ENCODE measurements at places on chromosomes 1 and 21.

DNA sequence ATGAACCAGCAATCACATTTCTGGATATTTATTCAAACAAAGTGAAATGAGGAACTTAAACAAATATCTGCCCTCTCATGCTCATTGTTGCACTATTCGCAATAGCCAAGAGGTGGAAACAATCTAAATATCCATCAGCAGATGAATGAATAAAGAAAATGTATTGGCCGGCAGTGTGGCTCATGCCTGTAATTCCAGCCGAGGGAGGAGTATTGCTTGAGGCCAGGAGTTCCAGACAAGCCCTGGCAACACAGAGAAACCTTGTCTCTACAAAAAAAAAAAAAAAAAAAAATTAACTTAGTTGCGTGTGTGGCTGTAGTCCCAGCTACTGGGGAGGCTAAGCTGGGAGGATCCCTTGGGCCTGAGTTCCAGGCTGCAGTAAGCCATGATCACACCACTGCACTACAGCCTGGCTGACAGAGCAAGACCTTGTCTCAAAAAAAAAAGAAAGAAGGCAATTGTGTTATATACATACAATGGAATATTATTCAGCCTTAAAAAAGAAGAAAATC lies 191.4 kb downstream of the AKT3 start:
- DNase-seq, result no peak

- no peak for DNase-seq
Observed at GRCh38 chr1:61046434-61046833, 35.9 kb upstream of the NFIA start.

DNA sequence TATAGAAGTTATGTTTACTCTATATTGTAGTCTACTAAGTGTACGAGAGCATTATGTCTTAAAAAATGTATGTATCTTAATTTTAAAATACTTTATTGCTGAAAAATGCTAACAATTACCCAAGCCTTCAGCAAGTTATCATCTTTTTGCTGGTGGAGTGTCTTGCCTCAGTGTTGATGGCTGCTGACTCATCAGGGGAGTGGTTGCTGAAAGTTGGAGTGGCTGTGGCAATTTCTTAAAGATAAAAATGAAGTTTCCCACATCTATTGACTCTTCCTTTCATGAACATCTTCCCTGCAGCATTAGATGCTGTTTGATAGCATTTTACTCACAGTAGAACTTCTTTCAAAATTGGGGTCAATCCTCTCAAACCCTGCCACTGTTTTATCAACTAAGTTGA lies 95.8 kb downstream of the CDC7 start:
- no peak for DNase-seq

- no peak for DNase-seq
Observed at GRCh38 chr21:43816611-43817071, 27.3 kb downstream of the RRP1 start.

DNA sequence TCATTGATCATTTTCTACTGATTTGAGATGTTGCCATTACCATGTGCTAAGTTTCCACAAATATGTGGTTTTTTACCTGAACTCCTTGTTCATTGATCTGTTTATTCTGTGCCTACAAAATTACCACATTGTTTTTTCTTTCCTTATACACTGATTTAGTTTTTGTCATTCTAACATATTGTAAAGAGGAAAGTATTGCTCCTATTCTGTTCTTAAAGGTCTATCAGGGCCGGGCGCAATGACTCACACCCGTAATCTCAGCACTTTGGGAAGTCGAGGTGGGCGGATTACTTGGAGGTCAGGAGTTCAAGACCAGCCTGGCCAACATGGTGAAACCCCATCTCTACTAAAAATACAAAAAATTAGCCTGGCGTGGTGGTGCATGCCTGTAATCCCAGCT lies 75.1 kb downstream of the CAMTA1 start:
- no peak for DNase-seq

GRCh38 chr21:42780617-42781016 lies 98.7 kb downstream of the WDR4 start:
- DNase-seq, result no peak

GRCh38 chr1:169697755-169698154 lies 13.7 kb downstream of the SELL start:
- DNase-seq, result no peak

DNA sequence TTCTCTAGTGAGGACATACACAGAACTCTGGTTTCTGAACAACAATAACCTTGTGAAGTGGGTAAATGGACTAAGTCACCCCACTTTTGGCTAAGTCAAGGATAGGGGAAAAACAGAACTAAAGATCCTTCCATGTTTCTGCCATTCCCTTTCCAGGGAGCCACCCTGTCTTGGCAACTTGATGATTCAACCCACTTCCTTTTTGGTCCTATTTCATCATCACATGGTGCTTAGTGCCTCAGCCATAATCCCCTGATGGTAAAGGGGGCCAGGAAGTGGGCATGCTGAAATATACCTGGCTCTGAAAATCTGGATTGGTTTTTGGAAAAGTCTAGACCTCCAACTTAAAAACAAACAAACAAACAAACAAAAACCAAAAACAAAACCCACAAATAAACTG lies 206.4 kb upstream of the FOXD3 start:
- no peak for DNase-seq

GRCh38 chr1:1117469-1117831 lies 1.6 kb upstream of the C1orf159 start:
- no peak for DNase-seq

DNA sequence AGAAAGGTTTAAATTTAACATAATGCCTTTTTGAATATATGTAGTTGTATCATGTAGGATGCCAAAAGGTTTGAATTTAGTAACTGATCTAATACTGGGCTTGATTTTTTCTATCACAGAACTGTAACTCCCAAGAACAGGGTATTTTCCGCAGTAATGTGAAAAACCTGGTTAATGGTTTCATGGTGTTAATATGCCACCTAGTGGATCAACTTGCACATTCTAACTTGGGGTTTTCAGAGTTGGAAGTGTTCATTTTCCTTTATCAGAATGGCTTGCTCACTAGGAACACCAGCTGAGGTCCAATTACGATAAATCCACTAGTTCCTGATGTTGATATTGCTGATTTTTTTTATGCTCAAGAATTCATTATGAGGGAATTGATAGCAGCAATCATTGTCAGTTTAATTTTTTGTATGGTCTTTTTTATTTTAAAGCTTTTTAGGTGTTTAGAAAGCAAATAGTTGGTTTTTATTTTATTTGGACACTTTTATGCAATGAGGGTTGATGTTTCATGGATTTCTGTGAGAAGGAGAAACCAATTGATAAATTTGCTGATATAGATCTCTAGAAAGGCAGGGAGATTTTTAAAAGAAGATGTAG lies 157.2 kb downstream of the PLA2G4A start:
- no peak for DNase-seq

GRCh38 chr1:202880961-202881460 lies 7.9 kb downstream of the RABIF start:
- no peak for DNase-seq

- DNase-seq, result peak; percentile 28
Observed at GRCh38 chr1:25543425-25544242, at the start of gene LDLRAP1. LDLRAP1 (plus strand) TSS chr1:25543606; CDS start chr1:25543699, 93 bp downstream.

DNA sequence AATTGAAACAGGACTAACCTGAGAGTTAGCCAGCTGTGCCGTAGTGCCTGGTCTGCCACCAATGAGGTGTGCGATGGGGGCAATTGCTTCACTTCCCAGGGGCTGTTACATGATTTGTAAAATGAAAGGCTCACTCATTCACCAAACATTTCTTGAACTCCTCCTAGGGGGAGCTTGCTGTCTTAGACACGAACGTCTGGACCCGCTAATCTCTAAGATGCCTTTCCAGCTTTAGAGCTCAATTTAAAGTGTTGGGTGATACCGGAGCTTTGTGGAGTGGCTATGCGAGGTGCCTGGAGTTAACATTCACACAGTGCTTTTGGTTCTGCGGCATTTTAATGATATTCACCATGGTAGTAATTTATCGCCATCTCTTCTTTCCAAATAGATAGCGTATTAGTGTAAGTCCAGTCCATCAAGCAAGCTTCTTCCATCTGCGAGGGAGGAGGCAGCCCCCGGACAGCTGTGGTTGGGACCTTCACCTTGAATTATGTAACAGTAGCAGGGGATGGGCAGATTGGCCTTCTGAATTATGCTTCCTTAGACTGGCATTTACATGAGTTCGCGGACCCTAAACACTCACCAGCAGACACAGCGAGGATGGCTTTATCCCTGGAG lies 179.9 kb downstream of the ADSS2 start:
- DNase-seq, result no peak

GRCh38 chr1:27554293-27554692 lies 49.7 kb downstream of the AHDC1 start:
- no peak for DNase-seq

DNA sequence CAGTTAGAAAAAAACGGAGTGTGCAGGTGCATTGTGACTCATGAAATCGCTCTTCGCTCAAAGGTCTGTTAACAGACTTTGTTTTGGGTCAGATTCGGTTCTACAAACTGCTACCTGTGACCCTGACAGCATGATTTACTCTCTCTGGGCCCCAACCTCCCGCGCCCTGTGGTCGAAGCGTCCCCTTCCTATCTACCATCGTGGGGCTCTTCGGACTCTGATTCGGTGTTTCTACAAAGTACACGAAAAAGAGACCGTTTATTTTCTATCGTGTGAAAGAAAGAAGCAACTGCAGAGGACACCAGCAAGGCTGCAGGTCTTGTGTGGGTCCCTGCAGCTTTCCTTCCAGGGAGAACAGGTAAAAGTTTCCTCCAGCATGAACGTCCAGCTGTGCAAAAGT lies 29.4 kb upstream of the SLC19A1 start:
- no peak for DNase-seq

GRCh38 chr1:14969006-14969405 lies 184.5 kb upstream of the TMEM51 start:
- DNase-seq, result no peak

DNA sequence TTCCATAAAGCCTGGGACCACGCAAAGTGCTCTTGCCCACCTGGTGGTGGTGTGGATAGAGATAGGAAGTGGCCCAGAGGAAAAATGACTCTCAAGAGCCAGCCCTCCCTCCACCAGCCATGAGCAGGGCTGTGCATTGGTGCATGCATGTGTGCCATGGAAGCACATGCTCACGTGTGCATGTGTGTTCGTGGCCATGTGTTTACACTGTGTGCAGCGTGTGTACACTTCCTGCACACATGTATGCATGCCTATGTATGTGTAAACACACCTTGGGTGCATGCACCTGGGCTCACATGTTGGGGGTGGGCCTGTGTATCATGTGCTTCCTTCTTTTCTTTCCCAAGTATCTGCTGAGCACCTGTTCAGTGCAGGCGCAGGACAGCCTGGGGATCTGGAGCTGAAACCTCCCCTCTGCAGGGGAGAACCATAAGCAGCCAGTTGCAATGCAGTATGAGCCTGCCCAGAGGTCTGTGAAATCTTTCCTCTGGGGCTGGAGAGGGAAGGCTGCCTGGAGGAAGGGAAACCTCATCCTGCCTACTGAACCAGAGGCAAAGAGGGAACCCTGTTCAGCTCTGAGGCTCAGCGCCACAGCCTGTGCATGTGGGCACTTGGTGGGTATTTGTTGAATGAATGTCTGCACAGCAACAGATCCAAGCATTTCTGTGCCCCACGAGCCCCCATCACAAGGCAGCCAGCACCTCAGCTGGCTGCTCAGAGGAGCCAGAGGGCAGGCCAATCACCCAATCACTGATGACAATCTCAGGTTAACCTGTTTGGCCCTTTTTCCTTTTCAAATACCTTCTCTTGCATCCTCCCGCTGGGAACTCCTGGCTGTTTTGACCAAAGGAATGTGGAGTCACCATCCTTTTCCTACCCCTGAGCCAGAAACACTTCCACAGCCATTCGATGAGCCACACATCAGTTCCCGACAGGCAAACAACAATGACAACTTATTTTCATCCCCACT lies 327.0 kb downstream of the NPHP4 start:
- DNase-seq, result no peak

DNA sequence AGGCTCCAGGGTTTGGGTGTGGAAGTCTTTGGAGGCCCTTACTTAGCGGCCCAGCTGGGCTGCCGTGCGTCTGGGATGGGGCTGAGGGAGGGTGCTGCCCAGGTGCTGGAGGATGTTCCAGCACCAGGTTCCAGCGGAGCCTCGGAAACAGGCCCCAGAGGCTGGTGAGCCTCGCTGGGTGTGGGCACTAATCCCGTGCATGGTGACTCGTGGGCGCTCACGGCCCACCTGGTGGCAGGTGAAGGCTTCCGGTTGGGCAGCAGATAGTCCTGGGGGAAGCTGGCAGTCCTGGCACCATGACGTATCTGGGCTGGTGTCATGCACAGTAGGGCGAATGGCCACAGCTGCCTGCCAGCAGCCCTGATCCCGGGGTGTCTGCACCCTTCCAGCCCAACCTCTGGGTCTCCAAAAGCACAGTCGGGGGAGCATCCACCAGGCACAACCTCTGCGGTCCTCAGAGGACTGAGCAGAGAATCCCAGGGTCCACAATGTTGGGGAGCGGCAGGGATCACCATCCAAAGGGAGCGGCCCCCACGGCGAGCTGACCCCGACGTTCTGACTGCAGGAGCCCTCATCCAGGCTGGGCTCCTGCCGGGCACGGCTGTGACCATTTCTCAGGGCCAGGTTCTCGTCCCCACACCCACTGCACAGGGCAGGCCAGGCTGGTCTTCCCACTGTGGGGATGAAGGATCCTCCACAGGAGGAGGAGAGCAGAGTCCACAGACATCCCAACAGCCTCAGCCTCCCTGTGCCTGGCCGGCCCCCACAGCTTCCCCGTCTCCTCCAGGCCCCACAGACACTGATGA lies 25.3 kb downstream of the FTCD start:
- no peak for DNase-seq

- peak; percentile 30 for DNase-seq
Observed at GRCh38 chr1:101291562-101292380, 55.0 kb downstream of the S1PR1 start.

DNA sequence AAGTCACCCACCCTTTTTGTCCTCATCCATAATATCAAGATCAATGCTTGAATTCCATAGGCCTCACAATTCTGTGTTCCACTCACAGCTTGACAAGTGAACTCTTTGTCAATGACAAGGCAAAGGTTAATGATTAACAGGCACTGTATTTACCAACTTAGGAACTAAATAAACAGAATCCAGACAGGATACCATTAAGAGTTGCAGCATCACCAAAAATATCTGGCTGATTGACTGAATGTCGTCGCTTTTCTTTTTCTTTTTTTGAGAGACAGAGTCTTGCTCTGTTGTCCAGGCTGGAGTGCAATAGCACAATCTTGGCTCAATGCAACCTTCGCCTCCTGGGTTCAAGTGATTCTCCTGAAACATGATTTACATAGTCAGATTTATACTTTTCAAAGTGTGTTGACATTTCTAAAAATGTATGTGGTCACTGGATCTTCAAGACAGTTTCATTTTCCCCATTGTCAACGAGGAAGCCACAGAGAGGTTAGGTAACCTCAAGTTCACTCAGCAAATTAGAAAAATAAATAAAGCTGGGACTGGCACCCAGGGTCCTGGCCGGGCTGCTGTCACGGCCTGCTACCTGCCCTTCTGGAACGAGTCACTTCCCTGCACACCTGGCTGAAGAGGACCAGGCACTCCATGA lies 81.0 kb downstream of the PDE9A start:
- no peak for DNase-seq

- DNase-seq, result no peak
Observed at GRCh38 chr21:43717967-43718871, 710 bp upstream of the PDXK start.

GRCh38 chr1:5165762-5166161 lies 511.4 kb downstream of the AJAP1 start:
- no peak for DNase-seq

- DNase-seq, result no peak
Observed at GRCh38 chr1:101356604-101357443, 120.0 kb downstream of the S1PR1 start.
